ENCODE measurements at places on chromosomes 5 and 9. TPM values are rescaled to one million over a fixed set of nuclear protein-coding genes. Genes with fewer than 3 reads are reported as not detected.

SLC36A3 gene
- polyA plus RNA-seq, result not detected

CD74 gene
- 2.7 TPM for polyA plus RNA-seq

LCN10 gene
- not detected for polyA plus RNA-seq

ACSL6 gene
- polyA plus RNA-seq, result not detected

SLC1A1 gene
- 34.6 TPM for polyA plus RNA-seq

MRPL50 gene
- 19.3 TPM for polyA plus RNA-seq

SLC36A2 gene
- polyA plus RNA-seq, result not detected

IGFBPL1 gene
- polyA plus RNA-seq, result 0.35 TPM

GPR151 gene
- polyA plus RNA-seq, result not detected

- H3K27me3 ChIP-seq, result peaks cover 79% of the 10 kb centered on the region
- no peak for DNase-seq
- H3K4me1 ChIP-seq, result peaks cover 6% of the 10 kb centered on the region
- H3K27ac ChIP-seq, result no peak overlapping the region
- no peak overlapping the region for H3K4me3 ChIP-seq
Observed at GRCh38 chr9:14424983-14425382, 111.0 kb upstream of the NFIB start.

- DNase-seq, result peak; percentile 25
- no peaks in the 10 kb centered on the region for H3K27me3 ChIP-seq
- H3K4me3 ChIP-seq, result no peak overlapping the region
- peaks cover 15% of the 10 kb centered on the region for H3K4me1 ChIP-seq
Observed at GRCh38 chr9:21931428-21931827, 62.8 kb downstream of the CDKN2A start.

- no peaks in the 10 kb centered on the region for H3K27me3 ChIP-seq
- no peak overlapping the region for H3K4me3 ChIP-seq
- H3K27ac ChIP-seq, result no peak overlapping the region
- no peaks in the 10 kb centered on the region for H3K36me3 ChIP-seq
- H3K4me1 ChIP-seq, result no peaks in the 10 kb centered on the region
- DNase-seq, result peak; percentile 1
Observed at GRCh38 chr5:42274913-42275312, 148.3 kb upstream of the GHR start.

DNA sequence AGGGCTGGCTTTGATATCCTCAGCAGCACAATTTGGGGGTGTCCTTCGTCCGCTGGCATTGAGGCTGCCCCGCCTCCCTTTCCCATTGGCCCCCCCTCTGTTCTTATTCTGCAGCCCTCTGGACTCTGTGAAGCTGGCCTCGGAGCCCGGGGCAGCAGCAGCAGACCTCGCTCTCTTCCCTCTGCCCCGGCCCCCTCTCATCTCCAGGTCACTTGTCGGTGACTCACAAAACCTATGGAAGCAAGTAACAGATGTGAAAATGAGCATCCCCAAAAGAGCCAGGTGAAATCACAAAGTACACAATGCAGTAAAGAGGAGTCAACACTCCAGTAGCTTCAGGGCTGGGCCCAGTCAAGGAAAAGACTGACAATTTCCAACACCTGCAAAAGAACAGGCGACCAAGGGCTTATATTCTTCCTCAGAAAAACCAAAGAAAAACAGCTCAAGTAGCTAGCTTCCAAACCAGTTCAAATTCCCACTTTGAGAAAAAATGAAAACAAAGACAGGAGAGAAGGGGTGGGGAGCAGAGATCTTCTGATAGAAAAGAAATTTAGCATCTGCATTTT is 97.5 kb downstream of the ZNF608 start:
- no peaks in the 10 kb centered on the region for H3K27me3 ChIP-seq
- no peak overlapping the region for H3K27ac ChIP-seq
- no peak for DNase-seq
- H3K4me1 ChIP-seq, result peaks cover 31% of the 10 kb centered on the region
- H3K36me3 ChIP-seq, result no peaks in the 10 kb centered on the region
- no peak overlapping the region for H3K4me3 ChIP-seq

- no peaks in the 10 kb centered on the region for H3K27me3 ChIP-seq
- no peaks in the 10 kb centered on the region for H3K36me3 ChIP-seq
Observed at GRCh38 chr5:167814828-167815227, 476.6 kb upstream of the WWC1 start.

GRCh38 chr5:149546974-149547373 is 4.3 kb downstream of the CSNK1A1 start:
- peak overlapping the region; percentile 96 for H3K27ac ChIP-seq
- H3K4me1 ChIP-seq, result peaks cover 26% of the 10 kb centered on the region
- peak; percentile 45 for DNase-seq
- peak overlapping the region; percentile 98 for H3K4me3 ChIP-seq

DNA sequence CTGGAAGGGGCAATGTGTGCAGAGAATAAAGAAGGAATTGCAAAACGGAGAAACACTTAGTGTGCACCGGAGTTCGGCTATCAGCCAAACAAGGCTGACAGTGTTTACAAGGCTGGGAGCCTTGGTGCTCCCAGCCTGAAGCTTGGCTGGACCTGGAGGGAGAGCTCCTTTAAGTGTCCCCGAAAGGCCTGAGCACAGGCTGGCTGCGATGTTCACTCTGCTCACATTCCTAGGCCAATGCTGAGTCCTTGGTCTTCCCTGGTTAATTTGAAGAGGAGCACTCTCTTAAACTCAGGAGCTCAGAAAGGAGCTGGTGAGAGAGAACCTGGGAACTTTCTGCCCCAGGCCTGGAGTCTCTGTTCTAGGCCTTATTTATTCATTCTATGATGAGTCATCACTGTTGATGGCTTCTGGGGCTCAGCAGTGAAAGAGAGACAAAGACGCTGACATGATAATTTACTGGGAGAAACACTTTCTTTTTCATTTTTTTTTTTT is 88.6 kb upstream of the MYO10 start:
- 0 out of 2 replicates have a peak overlapping the region, but pooled peaks have one; percentile 6 for H3K27ac ChIP-seq
- no peaks in the 10 kb centered on the region for H3K27me3 ChIP-seq
- no peak overlapping the region for H3K4me3 ChIP-seq
- peaks cover 20% of the 10 kb centered on the region for H3K4me1 ChIP-seq
- no peaks in the 10 kb centered on the region for H3K36me3 ChIP-seq

GRCh38 chr9:88387552-88388202 is 567 bp upstream of the SPIN1 start:
- peak overlapping the region; percentile 31 for H3K27ac ChIP-seq
- peak overlapping the region; percentile 82 for H3K4me3 ChIP-seq
- no peaks in the 10 kb centered on the region for H3K36me3 ChIP-seq

DNA sequence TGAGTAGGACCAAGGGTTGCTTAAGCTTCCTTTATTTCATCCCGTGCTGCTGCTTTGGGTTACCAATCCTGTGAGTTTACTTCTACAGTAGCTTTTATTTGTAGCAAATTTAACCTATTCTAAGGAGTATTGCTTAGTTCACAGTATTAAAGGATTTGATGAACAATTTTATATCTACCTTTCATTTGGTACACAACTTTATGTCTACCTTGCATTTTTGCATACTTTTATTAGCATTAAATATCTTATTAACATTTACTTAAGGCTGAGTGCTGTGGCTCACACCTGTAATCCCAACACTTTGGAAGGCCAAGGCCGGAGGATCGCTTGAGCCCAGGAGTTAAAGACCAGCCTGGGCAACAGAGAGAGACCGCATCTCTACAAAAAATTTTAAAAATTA is 4.2 kb downstream of the GTF3C4 start:
- no peaks in the 10 kb centered on the region for H3K27me3 ChIP-seq
- peaks cover 29% of the 10 kb centered on the region for H3K4me1 ChIP-seq
- peaks cover 10% of the 10 kb centered on the region for H3K36me3 ChIP-seq
- no peak overlapping the region for H3K4me3 ChIP-seq
- no peak for DNase-seq
- no peak overlapping the region for H3K27ac ChIP-seq
